Sigmoid colon (tissue), 7 donors: ENCODE measurements at places on chromosomes 4 and X. TPM values are rescaled to one million over a fixed set of nuclear protein-coding genes. Genes with fewer than 3 reads are reported as not detected.

Gene MTNR1A
- not detected for total RNA-seq

Gene L1CAM
- 25.7 TPM for total RNA-seq

Gene GLRA2
- total RNA-seq = not detected

Gene ADH4
- total RNA-seq = not detected

Gene SLC9B1
- total RNA-seq = not detected
